ENCODE measurements at places on chromosomes 5 and 9.
A peak's percentile ranks its signal among the peaks of the same experiment; 100 is the strongest.

DNA sequence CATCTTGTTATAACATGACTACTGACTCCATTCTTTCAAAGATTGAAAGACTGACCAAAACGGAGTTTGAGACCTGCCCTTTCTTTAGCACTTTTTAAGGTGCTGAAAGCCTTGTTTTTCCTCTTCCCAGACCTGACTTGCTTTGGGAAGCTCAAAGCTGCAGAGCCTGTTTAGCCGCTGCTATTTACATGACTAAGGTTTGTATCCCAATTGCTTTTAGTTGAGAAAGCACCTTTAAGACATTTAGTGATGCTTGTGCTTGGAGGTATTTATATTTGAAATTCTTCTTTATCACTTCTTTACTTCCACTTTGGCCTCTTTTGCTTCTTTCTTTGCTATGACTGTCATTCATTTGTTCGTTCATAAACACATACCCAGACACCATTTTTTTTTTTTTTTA, 182.6 kb upstream of the ELL2 start:
- DNase-seq, result no peak

DNA sequence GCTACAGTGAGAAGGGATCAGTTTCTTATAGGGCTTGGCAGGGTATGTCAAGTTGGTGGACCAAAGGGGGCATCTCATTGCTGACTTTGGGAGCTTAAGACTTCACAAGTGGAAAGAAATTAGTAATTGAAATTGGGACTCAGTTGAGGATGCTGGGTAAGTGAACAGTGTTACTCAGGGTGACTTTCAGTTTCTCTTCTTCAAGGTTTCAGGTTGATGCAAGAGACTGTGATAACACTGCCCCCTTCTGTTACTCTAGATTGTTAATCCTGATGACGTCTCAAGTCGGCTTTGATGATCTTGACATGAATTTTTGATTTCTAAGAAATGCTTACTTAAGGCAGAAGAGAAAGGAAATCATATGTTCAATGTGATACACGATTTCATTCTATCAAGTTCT, 21.3 kb downstream of the KCTD16 start:
- DNase-seq, result peak; percentile 74

GRCh38 chr5:180198208-180198607, 10.8 kb downstream of the RASGEF1C start:
- no peak for DNase-seq

GRCh38 chr5:52853650-52854049, 65.9 kb downstream of the ITGA1 start:
- no peak for DNase-seq

GRCh38 chr9:90331826-90332575, 310.6 kb downstream of the DIRAS2 start:
- no peak for DNase-seq

- no peak for DNase-seq
Measured at GRCh38 chr5:38695021-38695958, 138.8 kb upstream of the LIFR start.

GRCh38 chr9:95174038-95174437, 143.5 kb downstream of the FANCC start:
- DNase-seq, result no peak

DNA sequence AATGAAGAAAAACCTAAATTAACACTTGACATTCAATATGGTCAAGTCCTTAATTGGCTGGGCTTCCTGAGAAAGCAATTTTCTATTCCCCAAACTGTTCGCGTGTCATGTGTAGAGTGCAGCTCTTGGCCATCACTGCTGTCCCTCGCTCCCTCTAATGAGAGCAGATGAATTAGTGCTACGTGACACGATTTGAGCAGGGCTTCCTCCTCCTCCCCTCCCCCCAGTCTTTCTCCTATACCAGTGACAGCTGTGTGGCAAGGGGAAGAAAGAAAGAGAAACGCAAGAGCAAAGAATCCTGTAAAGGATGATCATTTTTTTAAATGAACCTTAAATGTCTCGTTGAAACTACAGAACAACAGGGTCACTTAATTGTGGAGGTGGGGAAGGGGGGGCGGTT, 159.6 kb downstream of the BNC2 start:
- no peak for DNase-seq

DNA sequence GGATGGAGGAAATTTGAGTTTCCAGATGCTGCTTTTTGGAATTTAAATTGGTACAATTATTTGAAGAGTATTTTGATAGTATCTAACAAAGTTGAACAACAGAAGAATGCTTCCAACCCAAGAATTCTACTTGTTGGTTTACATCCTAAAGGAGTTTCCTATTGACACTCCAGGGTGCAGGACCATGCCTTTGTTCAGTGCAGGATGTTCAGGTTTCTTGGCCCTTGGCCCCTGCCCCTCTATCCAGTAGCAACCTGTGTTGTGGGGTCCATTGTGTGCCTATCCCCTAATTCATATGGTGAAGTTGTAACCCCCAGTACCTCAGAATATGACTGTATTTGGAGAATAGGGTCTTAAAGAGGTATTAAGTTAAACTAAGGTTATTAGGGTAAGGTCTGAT, 750.0 kb upstream of the ZNF608 start:
- no peak for DNase-seq

- no peak for DNase-seq
Measured at GRCh38 chr9:112586599-112587155, 100.0 kb downstream of the KIAA1958 start.

GRCh38 chr5:95760273-95761191, 29.4 kb downstream of the RHOBTB3 start:
- no peak for DNase-seq

DNA sequence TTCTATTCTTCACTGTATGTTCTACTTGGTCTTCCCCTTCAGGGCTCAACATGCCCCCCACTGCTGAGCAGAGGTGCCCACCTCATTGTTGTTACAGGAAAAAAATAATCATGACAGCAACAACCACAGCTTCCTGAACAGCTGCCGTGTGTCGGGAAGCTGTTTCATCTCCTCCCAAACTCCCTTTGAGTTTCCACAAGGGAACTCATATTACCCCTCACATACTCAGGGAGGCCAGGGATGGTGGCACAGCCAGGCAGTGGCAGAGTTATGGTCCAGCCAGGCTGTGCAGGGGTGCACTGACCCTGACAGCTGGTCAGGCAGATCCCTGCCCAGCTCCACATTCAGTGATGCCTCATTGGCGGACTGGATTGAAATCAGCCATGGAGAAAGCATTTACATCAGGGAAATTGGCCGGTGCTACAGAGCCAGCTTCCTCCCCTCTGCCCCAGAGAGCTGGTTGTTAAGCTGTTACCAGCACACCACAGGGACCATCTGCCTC, 37.3 kb downstream of the SARDH start:
- no peak for DNase-seq

GRCh38 chr9:77488439-77489126, 159.5 kb downstream of the GNA14 start:
- peak; percentile 36 for DNase-seq

DNA sequence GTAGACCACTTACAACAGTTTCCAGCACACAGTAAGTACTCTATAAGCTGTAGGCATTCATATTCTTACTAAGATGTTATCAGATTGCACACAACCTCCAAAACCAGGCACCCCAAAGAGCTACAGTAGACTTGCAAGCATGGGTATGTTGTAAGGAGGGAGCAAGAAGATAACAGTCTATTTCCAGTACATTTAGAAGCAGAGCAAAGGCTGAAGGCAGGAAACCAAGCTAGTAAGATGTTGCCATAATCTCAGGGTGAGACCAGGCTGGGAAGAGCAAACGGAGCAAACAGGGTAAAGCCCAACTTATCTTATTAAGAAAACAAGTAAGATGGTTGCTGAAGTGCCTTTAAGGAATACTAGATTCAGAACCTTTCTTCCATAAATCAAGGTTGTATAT, 161.1 kb downstream of the GLIS3 start:
- DNase-seq, result no peak

- DNase-seq, result no peak
Measured at GRCh38 chr9:130255631-130256134, 9.9 kb upstream of the HMCN2 start.

DNA sequence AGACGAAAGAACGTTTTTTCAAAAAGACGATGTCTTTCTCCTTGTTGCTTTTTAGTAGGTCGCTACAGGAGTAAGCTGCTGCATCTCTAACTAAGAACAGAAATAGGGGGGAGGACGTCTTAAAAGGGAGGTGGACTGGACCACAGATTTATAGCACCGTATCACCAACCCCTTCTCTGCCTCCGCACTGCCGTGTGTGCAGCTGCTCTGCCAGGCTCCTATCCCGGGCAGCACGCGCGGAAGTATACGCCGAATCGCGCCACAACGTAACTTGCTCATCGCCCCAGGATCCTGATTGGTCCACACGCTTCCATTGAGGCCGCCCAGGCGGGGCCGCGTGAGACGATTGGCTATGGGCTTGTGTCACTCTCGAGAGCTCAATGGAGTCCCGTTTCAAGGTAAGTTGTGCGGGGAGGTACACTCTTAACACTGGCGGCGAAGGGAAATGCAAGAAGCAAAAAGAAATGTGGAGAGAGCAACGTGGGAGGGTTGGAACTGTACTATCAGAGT, at the start of gene ELAVL2:
TSS of gene ELAVL2 (minus strand) at position 121 of the 510 bp plus-strand sequence. CDS start 64,006 bp downstream, outside the sequence.
- DNase-seq, result peak; percentile 20

GRCh38 chr9:83133316-83133715, 70.4 kb upstream of the RASEF start:
- DNase-seq, result no peak

DNA sequence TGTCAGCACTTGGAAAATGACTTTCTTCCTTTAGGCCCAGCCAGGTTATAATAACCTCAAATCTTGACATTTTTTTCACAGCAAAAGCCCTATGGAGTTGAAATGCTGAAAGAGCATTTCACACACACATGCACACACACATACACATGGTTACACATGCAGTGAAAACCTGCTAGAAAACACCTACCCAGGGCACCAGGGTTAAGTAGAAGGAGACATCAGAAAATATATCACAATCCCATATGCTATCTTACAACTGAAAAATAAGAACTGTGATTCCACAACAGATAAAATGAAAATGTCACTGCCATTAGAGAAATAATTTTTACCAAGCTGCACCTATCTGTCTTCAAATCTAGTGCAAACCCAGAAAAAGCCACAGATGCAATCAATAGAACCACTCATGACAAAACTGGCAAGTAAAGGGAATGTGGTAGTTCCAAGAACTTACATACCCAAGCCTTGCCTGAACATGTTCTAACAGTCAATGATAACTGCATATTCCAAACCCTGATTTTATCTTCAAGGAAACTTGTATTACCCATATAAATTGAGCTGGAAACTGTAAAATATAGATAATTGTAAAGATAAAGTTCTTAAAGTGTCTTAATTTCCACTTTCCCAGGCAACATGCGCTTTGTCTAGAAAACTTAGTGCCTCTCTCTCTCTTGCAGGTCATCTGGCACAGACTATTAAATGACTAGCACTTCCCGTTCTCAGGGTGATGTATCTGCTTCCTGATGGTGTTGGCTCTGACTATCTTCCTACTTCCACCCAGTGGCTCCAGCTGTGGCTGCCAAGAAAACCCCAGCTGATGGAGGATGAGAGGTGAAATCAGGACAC, 250.2 kb upstream of the PTGER4 start:
- peak; percentile 32 for DNase-seq

DNA sequence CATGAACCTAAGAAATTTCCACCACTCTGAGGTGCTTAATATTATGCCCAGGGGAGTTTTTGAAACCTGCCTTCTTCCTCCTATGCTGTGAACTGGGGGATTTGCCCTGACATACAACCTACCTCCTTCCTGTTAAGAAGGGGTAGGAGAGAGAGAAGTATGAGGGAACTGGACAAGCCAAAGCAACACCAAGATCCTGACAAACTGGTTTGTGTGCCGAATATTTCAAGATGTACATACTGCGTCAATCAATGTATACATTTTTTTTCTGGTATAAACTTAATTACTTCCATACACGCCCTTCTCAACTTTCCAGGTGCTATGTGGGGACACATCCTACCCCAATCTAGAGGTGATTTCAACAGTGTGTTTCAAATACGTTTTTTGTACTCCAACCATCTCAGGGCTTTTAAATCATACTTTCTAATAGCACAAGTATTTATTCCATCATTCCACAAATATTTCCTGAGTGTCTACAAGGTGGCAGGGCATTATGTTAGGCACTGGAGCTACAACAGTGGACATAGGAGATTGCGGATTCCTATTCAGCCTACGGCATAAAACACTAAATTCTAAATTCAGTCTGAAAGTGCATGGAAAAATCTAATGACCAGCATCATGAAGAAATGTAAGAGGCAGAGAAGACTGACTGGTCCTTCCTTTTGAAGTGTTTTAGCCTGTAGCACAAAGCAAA, 70.1 kb upstream of the IFNK start:
- no peak for DNase-seq

GRCh38 chr5:154628685-154629084, 126.5 kb upstream of the LARP1 start:
- DNase-seq, result no peak

- no peak for DNase-seq
Measured at GRCh38 chr9:132587592-132587955, 5.2 kb downstream of the BARHL1 start.

DNA sequence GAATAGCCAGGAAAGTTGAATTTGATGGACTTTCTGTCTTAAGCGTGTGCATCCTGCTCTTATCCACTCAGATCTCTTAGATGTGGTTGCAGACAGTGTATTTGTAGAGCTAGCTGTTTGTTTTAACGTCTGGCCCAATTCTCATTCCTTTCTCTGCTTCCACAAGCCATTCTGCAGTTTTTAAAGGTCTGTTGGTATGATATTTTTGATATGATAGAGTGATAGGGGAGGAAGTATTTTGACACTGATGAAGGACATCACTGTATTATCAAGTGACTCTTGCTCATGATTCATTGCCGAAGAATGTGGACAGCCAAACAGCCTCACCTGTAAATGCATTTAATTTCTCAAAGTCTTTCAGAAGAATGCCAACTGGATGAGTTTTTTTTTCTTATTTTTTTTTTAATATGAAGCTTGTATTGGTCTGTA, 4.5 kb downstream of the TJP2 start:
- DNase-seq, result no peak

DNA sequence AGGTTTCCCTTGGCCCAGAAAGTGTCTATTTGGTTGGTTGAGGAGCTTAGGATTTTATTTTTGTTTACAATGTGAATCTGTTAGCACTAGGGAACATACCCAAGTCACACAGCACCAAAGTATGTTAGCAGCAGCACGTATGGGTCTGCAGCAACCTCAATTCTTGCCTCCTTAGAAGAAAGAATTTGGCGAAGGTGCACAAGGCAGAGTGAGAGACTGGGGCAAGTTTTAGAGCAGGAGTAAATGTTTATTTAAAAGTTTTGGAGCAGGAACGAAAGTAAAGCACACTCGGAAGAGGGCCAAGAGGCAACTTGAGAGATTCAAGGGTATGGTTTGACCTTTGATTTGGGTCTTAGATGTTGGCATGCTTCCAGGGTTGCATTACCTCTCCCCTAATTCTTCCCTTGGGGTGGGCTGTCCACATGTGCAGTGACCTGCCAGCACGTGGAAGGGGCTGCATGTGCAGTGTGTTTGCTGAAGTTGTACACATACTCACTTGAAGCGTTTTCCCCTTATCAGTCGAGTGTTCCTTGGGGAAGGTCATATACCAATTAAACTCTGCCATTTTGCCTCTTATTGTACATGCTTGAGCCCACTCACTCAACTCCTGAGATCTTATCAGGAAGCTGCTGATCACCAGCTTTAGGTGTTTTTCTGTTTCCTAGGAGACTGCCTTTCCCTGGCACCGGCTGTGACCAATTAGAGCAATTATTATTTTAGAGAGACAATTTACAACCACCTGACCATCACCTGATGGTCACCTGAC, 64.9 kb upstream of the SHC3 start:
- DNase-seq, result no peak

- DNase-seq, result no peak
Measured at GRCh38 chr9:76619640-76620039, 144.6 kb upstream of the PCA3 start.

Data from hematopoietic multipotent progenitor cell treated with erythropoietin and hydrocortisone succinate and interleukin-3 and kit ligand, for 8 days (in vitro differentiated cells).